Large intestine (tissue), 12 donors: ENCODE measurements at places on chromosomes 4 and X. TPM values are rescaled to one million over a fixed set of nuclear protein-coding genes. Genes with fewer than 3 reads are reported as not detected.
A peak's percentile ranks its signal among the peaks of the same experiment; 100 is the strongest.

The UNC5C gene
- 4.1 TPM for polyA plus RNA-seq

The MAP7D2 gene
- 4.1 TPM for polyA plus RNA-seq

The SYNPO2 gene
- polyA plus RNA-seq: 81.2 TPM

The ARHGAP24 gene
- 6.7 TPM for polyA plus RNA-seq

The MAGEC1 gene
- not detected for polyA plus RNA-seq

GRCh38 chr4:117847849-117848248 lies 186.4 kb upstream of the NDST3 start:
- no peak for DNase-seq

DNA sequence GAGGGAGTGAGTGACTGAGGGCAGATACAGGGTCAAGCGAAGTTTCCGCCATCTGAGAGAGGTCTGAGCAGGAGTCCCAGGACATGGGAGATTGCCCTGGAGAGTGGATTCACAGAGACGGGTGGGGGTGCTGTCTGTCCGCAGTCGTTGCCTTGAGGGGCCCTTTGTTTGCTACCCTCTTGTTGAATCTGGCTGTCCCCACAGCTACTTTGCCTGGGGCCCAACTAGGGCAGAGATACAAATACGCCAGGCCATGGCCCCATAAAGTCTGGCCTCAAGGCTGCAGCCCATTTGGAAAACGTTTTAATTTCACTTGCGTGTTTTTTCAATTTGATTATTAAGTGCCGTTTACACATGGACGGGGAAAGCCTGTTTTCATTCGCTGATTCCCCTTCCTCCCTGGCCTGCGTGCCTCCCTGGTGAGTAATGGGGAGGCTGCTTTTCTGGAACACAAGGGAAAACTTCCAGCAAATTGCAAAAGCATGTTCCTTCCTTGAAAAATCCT lies 134.4 kb downstream of the SMIM20 start:
- peak; percentile 43 for DNase-seq

GRCh38 chrX:129493643-129494042 lies 29.6 kb downstream of the SMARCA1 start:
- no peak for DNase-seq

DNA sequence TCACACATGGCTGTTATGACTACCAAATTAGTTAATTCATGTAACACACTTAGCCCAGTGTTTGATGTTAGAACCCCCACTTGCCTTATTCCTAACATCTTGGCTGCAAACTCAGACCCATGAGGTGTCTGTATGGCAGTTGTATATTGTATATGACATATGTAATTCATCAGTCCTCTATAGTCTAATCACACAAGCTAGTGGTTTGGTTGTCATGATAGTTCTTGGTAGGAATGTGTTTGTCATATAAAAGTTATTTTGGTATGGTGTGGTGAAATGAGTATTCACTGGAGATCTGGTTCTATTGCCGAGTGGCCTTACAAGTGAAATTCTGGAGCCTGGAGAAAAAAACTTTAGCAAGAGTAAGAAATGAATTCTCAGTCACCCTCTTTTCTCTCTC lies 149.2 kb downstream of the AWAT2 start:
- no peak for DNase-seq
